Heart left ventricle (tissue), 16 donors: ENCODE measurements at places on chromosomes 11 and 22. TPM values are rescaled to one million over a fixed set of nuclear protein-coding genes. Genes with fewer than 3 reads are reported as not detected.

The MAML2 gene
- total RNA-seq: 4.8 TPM

DNA sequence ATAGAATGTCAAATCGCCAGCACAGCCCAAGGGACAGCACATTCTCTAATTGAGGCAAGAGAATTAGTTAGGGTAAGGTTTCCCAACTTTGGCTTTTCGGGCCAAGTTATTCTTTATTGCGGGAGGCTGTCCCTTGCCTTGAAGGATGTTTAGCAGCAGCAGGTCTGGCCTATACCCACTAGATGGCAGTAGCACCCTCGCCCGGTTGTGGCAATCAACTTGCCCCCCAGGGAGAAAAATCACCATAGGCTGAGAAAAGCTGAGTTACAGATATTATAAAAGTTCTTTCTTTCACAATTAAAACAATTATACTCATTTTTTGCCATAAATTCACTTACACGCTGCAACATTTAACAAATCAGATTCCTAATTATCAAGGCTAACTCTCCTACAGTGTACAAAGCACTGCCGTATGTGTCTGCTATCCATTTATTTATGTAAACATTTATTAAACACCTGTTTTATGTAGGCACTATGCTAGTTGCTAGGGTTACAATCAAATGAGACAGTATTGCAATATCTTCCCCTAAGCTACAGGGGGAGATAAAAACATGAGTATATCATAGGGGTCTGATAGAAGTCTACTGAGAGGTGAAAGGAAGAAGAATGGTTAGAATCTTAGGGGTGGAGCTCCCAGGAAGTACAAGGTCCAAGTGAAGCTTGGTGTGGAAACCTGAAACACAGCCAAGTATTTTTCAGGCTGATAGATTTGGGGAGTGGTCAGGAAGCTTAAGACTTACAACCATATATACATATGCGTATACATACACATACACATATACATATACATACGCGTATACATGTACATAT, 452.3 kb downstream of the RAB38 start:
- no peak overlapping the region for H3K27ac ChIP-seq
- DNase-seq: no peak
- H3K27me3 ChIP-seq: no peaks in the 10 kb centered on the region
- H3K4me1 ChIP-seq: no peaks in the 10 kb centered on the region

- no peaks in the 10 kb centered on the region for H3K27me3 ChIP-seq
- no peaks in the 10 kb centered on the region for H3K36me3 ChIP-seq
- H3K27ac ChIP-seq: no peak overlapping the region
These were observed 3.6 kb downstream of the DUSP8 start for GRCh38 chr11:1568441-1568911.

DNA sequence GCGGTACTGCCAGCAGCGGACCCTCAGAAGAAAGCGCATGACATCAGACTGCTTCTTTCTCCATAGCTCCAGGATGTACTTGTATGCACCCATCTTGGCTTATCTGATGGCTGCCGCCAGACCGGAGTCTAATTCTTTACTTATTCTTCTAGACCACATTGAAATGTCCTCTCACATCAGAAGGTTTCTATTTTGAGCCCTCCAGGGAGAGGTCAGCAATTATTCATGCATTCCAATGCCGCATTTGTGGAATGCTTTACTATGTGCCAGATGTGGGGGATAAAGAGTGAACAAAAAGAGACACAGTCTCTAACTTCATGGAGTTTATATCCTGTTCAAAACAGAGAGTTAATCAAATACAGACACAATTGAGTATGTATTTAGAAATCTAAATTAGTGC, 230.1 kb downstream of the MIAT start:
- H3K4me3 ChIP-seq: peak overlapping the region; percentile 9
- H3K4me1 ChIP-seq: peaks cover 5% of the 10 kb centered on the region
- H3K27ac ChIP-seq: no peak overlapping the region
- H3K27me3 ChIP-seq: no peaks in the 10 kb centered on the region
